Vagina (tissue), 2 donors: ENCODE measurements at places on chromosomes 3 and 15. TPM values are rescaled to one million over a fixed set of nuclear protein-coding genes. Genes with fewer than 3 reads are reported as not detected.

Gene ATP13A4
- total RNA-seq: 13.0 TPM

Gene UACA
- 40.3 TPM for total RNA-seq

Gene SAXO2
- not detected for total RNA-seq

Gene GMNC
- 0.25 TPM for total RNA-seq

Gene PPP1R14D
- not detected for total RNA-seq

Gene STAC
- total RNA-seq: 3.9 TPM

Gene ALDH1A3
- total RNA-seq: 62.9 TPM

Gene ANKDD1A
- total RNA-seq: 17.7 TPM

Gene THAP10
- 2.7 TPM for total RNA-seq

- no peak for DNase-seq
These were observed 2.9 kb upstream of the C15orf39 start for GRCh38 chr15:75198560-75199356.

DNA sequence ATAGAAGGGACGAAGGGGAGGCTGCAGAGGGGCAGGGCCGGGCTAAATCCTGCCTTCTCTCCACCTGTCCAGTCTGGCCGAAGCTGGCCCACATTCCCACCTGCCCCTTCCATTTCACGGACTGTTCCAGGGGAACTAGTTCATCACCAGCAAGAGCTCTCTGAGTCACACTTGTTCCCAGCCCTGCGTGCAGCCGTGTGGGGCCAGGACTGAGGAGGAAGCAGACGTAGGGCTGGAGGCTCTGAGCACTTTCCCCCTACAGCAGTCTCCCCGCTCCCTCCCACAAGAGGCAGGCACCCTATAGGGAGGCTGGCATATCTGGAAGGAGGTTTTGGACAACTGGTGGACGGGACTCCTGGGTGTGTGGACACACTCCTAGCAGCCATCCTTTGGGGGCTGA is 3.0 kb downstream of the ITIH4 start:
- no peak for DNase-seq

GRCh38 chr3:107824822-107825371 is 265.9 kb downstream of the CD47 start:
- no peak for DNase-seq

DNA sequence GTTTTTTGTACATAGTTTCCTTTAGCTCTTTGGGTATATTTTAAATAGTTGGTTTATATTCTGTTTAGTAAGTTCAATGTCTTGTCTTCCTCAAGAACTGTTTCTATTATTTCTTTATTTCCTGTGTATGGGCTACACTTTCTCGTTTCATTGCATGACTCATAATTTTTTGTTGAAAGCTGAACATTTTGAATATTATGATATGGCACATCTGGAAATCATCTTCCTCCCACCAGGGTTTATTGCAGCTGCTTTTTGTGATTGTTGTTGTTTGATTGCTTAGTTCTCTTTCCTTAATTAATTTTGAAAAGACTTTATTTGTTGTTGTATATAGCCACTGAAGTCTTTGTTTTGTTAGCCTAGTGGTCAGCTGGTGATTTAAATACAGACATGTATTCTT is 43.8 kb downstream of the LSM3 start:
- no peak for DNase-seq

- DNase-seq: no peak
These were observed 37.0 kb downstream of the PARP16 start for GRCh38 chr15:65249641-65250040.

GRCh38 chr3:119292666-119293065 is 1.5 kb upstream of the ARHGAP31 start:
- DNase-seq: no peak

- peak; percentile 82 for DNase-seq
These were observed 17.6 kb downstream of the SLC6A20 start for GRCh38 chr3:45778761-45779201.

- no peak for DNase-seq
These were observed 200.3 kb downstream of the ADAMTS17 start for GRCh38 chr15:100141311-100142001.

DNA sequence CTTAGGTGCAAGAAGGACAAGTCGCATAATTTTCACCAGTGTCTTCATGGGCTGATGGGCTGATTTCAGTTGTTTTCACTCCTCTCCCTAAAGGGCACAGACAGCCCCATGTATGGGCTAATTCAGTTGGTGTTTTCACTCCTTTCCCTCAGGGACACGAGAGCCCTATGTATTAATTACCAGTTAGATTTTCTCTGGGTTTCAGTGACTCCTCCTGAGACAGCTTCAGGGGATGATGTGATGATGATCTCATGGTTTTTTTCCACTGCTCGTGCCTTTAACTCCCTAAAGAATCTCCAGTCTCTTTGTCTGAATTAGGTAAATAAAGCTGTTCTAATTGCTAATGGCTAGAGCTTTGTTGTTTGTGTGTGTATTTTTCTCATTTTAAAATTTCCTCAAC is 9.9 kb downstream of the RAMAC start:
- no peak for DNase-seq

DNA sequence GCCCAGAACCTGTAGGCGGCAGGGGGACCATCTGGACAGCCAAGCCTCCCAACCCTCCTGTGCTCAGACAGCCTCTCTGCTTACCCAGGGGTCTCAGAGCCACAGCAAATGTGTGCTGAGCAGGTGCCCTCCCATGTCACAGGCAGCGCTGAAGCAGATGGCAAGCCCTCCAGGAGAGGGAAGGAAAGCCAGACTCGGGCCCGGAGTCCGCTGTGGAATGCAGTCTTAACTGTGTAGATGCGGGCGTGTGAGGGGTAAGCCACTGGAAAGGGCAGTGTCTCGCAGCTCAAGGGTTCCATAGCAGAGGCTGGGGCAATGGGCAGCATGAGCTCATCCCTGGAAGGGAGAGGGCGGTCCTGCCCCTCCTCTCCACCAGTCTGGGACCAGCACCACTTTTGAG is 45.6 kb downstream of the UMPS start:
- DNase-seq: no peak

DNA sequence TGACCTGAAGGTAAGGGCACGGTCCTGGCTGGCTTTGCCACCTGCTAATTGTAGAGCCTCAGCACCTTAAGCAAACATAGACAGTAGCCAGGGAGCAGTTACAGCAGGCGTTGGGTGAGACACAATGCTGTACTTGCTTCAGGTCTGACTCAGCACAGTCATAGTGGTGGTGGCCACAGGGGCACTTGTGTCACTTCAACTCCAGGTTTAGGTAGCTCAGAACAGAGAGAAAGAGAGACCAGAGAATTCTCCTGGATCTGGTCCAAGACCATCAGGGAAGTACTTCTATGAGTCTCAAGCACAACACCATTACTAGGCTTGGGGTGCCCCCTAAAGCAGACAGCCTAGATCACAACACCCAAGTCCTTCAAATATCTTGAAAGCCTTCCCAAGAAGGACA is 204.4 kb downstream of the OTOL1 start:
- DNase-seq: no peak

- DNase-seq: no peak
These were observed 1.4 kb upstream of the FES start for GRCh38 chr15:90882781-90883525.

GRCh38 chr15:59791755-59792154 is 102.6 kb upstream of the BNIP2 start:
- no peak for DNase-seq

GRCh38 chr15:62736756-62737155 is 305.8 kb upstream of the TPM1 start:
- no peak for DNase-seq

DNA sequence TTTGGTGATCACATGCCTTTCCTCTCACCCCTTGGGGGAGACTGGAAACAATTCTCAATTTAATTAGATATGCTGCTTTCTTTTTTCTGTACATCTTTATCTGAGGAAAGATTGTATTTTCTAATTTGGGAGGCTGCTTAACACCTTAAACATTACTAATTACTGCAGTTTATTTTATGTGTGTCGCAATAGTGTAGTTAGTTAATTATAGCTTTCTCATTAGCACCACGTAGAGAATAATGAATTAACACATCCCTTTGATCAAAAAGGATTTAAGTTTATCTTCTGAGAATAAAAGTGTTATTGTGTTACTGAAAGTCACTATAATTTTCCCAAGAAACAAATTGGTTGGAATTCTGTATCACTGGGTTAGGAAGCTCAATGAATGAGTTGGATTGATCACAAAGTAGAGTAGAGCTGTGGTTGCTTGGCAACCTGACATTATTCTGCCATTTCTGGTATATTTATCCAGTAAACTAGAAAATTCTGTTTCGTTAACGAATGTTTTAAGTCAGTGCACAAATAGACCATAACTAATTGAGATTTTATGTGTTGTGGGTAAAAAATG is 4.3 kb downstream of the CHL1 start:
- DNase-seq: no peak

DNA sequence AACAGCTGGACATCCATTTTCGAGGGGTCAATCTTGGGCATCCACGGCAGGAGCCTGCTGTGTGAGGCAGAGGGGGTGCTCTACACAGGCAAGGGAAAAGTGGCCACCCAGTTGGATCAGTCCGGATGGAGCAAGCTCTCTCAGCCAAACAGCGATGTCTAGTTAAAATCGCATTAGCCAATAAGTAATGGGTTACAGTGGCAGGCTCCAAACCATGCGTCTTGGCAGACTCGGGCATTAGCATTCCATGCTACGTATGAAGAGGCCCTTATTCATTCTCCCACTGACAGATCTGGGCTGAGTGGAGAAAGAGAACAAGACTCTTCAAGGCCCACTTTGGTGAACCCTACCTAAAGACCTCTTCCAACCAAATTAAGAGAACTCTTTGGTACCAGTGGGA is 49.3 kb downstream of the CCNB2 start:
- no peak for DNase-seq

GRCh38 chr15:70772402-70772801 is 9.0 kb upstream of the UACA start:
- DNase-seq: no peak

- peak; percentile 94 for DNase-seq
These were observed 10.2 kb upstream of the HHATL start for GRCh38 chr3:42712688-42713372.
